ENCODE measurements at places on chromosomes 11 and 22.

DNA sequence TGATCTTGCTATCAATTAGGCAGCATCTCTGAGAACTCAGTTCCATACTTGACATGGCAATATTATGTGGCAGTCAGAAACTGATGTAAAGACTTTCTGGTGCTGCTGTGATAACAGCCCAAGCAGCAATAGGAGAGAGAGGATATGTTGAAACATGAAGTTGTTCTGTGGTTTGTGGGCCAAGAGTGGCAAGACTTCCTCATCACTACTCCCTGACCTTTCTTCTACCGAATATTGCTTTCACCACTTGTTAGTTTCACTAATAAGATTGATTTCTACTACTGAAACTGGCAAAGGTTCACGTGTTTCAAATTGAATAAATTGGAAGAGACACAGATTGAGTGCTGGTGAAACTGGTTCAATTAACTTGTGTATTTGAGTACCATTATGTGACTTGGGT is 852.6 kb upstream of the RAG2 start:
- no peak for DNase-seq

- DNase-seq, result no peak
Observed at GRCh38 chr11:116873381-116873780, 36.0 kb upstream of the APOA1 start.

DNA sequence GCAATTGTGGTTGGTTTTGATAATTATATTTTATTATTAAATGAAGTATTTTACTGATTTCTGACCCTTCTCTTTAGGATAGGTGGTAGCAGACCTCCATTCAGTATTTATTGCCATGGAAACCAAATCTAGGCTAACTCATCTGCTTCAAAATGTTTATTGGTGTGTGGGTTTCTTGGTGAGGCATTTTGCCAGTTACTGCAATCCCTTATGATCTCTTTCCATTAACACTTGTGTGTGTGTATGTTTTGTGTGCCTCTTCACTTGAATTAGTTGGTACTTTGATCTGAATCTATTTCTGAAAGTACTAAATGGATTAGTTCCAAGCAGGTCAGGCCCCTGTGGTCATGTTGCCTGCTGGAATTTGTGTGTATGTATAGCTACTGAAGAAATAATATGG is 184.4 kb upstream of the C11orf87 start:
- DNase-seq, result no peak

GRCh38 chr11:71172680-71173079 is 79.7 kb downstream of the SHANK2 start:
- DNase-seq, result no peak

GRCh38 chr22:37563153-37564081 is 3.1 kb downstream of the CDC42EP1 start:
- DNase-seq, result no peak

DNA sequence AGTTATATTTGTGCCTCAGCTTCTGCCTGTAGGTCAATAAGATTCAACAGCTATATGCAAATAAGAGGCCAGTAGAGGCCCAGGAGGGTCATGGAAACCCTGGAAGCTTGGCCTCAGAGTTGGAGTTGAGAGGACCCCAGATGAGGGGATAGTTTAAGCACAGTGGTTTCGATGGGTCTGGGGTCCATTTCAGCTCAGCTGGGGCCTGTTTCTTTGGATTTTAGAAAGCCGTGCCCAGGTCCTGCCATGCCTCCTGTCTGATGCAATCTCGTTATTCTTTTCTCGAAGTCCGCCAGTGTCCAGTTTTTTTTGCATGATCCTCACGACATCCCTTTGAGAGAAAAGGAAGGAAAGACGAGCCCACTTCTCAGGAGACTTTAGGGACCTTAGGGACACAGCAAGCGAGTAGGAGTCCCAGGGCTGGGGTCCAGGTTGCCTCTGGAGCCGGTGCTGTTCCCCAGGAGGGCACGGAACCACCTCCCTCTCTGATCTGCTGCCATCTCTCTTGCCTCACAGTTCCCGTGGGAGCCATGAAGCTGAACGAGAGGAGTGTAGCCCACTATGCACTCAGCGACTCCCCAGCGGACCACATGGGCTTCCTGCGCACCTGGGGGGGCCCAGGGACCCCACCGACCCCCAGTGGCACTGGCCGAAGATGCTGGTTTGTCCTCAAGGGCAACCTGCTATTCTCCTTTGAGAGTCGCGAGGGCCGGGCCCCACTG is 2.6 kb upstream of the SMDT1 start:
- no peak for DNase-seq
